ENCODE measurements at places on chromosomes 2 and 18.

- DNase-seq, result no peak
- H3K36me3 ChIP-seq, result peaks cover 4% of the 10 kb centered on the region
- peak overlapping the region; percentile 56 for H3K4me3 ChIP-seq
- H3K27ac ChIP-seq, result peak overlapping the region; percentile 94
- H3K4me1 ChIP-seq, result peaks cover 71% of the 10 kb centered on the region
Observed at GRCh38 chr2:236548179-236548921, 21.3 kb upstream of the ACKR3 start.

- H3K27me3 ChIP-seq, result no peaks in the 10 kb centered on the region
- H3K27ac ChIP-seq, result no peak overlapping the region
- peaks cover 25% of the 10 kb centered on the region for H3K4me1 ChIP-seq
- DNase-seq, result no peak
- peaks cover 9% of the 10 kb centered on the region for H3K36me3 ChIP-seq
Observed at GRCh38 chr2:11279398-11279797, 65.0 kb downstream of the ROCK2 start.

DNA sequence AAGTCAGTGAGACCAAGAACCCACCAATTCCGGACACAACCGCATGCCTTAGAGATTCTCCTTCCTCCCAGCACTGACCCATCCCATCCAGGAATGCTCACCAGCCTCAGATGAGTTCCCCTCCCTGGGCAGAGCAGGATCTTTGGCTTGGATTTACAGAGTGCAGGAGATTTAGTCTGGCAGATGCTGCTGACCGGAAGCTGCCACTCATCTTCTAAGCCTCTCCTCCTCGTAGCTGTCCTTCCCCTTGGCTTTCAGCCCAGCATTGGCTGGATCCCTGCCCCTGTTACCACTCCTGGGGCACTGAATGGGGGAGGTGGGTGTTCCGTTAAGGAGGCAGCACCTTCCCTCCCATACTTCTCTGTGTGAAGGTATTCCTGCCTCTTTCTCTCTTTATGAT, 53.2 kb downstream of the VWA3B start:
- H3K27ac ChIP-seq, result no peak overlapping the region
- H3K4me3 ChIP-seq, result no peak overlapping the region
- H3K4me1 ChIP-seq, result no peaks in the 10 kb centered on the region
- H3K27me3 ChIP-seq, result peaks cover 20% of the 10 kb centered on the region
- no peak for DNase-seq

DNA sequence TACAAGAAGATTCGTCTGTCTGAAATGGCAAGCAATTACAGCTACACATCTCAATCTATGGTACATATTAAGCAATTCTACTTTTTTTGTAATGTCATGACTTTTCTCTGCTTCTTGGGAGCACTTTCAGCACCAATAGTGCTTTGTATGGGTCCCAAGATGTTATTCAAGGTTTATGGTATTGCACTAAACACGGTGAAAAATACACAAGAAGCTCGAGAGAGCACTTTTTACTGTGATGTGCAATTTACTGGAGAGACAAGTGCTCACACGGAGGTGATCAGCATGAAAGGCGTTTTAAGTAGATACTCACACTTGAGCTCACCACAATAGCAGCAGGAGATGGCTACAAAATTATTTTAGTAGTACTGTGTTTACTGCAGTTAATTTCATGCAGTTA, 783.6 kb downstream of the CBLN2 start:
- H3K27ac ChIP-seq, result no peak overlapping the region
- H3K36me3 ChIP-seq, result no peaks in the 10 kb centered on the region
- H3K4me1 ChIP-seq, result no peaks in the 10 kb centered on the region
- H3K4me3 ChIP-seq, result no peak overlapping the region

DNA sequence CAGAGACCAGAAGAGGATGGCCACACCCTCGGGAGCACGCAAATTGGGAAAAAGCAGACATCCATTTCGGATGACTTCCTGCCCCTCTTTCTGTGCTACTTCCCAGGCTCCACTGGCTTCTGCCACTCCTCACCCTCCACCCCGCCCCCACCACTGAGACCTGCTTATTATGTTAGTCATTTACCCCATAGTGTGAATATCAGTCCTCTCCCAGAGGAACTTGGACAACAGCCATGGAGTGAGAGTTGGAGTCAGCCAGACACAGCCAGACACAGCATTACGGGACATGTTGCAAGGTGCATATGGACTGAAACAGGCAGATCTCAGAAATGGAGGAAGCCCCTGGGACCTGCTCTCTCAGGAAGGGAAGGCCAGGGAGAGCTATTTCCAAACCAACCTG, 51.8 kb downstream of the CTIF start:
- H3K36me3 ChIP-seq, result no peaks in the 10 kb centered on the region
- no peak overlapping the region for H3K4me3 ChIP-seq
- no peak for DNase-seq
- H3K27ac ChIP-seq, result no peak overlapping the region
- H3K27me3 ChIP-seq, result peaks cover 9% of the 10 kb centered on the region
- H3K4me1 ChIP-seq, result peaks cover 9% of the 10 kb centered on the region

DNA sequence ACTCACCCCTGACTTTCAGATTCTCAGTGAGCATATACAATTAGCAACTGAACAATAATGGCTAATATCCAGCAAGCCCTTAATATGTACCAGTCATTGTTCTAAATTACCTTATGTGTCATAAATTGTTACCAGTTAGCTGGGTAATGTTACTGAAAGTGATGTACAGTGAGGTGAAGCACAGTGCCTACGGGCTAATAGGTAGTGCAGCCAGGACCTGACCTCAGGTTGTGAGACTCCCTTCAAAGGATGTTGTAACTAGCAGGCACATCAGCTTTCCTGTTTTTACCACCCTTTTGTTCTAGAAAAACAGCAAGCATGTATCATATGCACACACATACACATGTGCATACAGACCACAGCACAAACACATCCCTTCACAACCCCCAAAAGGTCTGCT, 258.3 kb downstream of the PHLPP1 start:
- no peak for DNase-seq
- H3K27me3 ChIP-seq, result no peaks in the 10 kb centered on the region

DNA sequence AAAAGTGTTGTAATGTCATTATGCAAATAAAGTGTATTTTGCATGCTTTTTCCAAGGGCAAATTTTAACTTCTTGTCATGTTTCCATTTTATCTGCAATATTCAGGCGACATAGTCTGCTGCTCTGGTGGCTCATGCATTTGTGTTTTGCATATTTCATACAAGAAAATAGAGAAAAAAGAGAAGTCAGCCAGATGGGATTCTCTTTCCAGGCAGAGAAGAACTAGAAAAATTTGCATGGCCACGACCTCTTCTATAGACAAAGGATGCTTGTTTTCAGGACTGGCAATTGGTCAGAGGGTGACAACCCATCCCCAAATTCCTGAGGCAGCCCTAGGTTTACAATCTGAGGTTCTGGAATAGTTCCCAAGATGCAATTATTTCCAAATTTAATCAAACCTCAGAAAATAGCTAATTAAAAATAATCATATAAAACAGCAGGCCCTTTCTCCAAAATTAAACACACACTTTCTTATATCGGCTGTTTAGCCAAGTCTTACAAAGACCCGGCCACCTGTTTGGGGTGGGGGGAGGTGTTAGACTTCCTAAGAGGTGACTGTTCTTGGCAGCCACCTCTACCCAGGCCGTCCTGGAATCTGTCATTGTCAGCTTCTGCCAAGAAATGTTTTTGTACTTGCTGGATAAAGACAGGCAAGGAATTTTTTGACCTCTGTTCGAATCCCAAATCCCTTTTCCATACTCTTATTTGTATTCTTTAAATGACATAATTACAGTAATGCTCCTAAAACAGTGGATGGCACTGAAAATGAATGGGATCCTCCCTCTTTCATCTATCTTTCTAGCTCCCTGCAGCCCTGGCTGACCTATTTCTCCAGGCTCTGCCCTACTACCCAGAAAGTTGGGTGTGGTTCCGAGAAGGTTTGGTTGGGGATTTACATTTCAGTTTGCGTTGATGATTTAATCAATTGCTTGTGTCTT, 20.8 kb upstream of the SOS1 start:
- H3K27ac ChIP-seq, result peak overlapping the region; percentile 99
- H3K27me3 ChIP-seq, result no peaks in the 10 kb centered on the region
- no peaks in the 10 kb centered on the region for H3K36me3 ChIP-seq
- peaks cover 43% of the 10 kb centered on the region for H3K4me1 ChIP-seq

- no peak for DNase-seq
- peaks cover 10% of the 10 kb centered on the region for H3K36me3 ChIP-seq
- H3K27ac ChIP-seq, result no peak overlapping the region
- peaks cover 29% of the 10 kb centered on the region for H3K4me1 ChIP-seq
- H3K4me3 ChIP-seq, result no peak overlapping the region
Observed at GRCh38 chr18:79423211-79424007, 27.7 kb downstream of the NFATC1 start.

DNA sequence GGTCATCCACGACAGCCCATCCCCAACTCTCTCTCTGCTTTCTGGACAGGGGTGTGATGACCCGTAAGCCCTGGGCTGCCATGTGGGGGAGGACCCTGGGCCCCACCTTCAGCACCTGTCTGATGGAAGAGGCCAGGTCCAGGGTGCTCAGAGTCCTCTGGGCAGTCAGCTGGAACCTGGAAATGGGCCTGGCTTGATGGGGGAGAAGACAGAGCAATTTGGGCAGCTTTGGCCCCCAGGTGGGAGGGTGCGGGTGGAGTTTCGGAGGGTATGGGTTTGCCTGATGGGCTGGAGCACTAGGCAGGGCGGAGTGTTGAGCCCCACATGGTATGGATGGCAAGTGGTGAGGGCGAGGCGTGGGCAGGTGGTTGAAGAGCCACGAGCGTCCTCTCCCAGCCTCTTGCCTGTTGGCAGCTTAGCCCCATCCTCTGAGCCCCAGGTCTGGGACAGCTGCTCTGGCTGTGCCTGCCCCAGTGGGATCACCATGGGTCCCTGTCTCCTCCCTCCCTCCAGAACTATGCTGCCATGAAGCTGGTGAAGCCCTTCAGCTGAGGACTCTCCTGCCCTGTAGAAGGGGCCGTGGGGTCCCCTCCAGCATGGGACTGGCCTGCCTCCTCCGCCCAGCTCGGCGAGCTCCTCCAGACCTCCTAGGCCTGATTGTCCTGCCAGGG, 232.7 kb downstream of the DYSF start:
- H3K4me1 ChIP-seq, result peaks cover 4% of the 10 kb centered on the region
- H3K4me3 ChIP-seq, result no peak overlapping the region
- no peak for DNase-seq
- H3K36me3 ChIP-seq, result no peaks in the 10 kb centered on the region
- H3K27ac ChIP-seq, result no peak overlapping the region

- no peaks in the 10 kb centered on the region for H3K36me3 ChIP-seq
- no peak for DNase-seq
- H3K4me3 ChIP-seq, result peak overlapping the region; percentile 41
- peaks cover 20% of the 10 kb centered on the region for H3K4me1 ChIP-seq
- peak overlapping the region; percentile 93 for H3K27ac ChIP-seq
Observed at GRCh38 chr2:28546242-28546641, 50.4 kb downstream of the PLB1 start.

GRCh38 chr2:179446476-179447141, 182.0 kb upstream of the SESTD1 start:
- no peaks in the 10 kb centered on the region for H3K4me1 ChIP-seq
- H3K36me3 ChIP-seq, result no peaks in the 10 kb centered on the region
- no peak for DNase-seq
- H3K4me3 ChIP-seq, result no peak overlapping the region
- H3K27ac ChIP-seq, result no peak overlapping the region

GRCh38 chr18:52963481-52963880, 623.5 kb downstream of the DCC start:
- no peaks in the 10 kb centered on the region for H3K36me3 ChIP-seq
- H3K4me3 ChIP-seq, result no peak overlapping the region
- no peaks in the 10 kb centered on the region for H3K4me1 ChIP-seq
- no peaks in the 10 kb centered on the region for H3K27me3 ChIP-seq

DNA sequence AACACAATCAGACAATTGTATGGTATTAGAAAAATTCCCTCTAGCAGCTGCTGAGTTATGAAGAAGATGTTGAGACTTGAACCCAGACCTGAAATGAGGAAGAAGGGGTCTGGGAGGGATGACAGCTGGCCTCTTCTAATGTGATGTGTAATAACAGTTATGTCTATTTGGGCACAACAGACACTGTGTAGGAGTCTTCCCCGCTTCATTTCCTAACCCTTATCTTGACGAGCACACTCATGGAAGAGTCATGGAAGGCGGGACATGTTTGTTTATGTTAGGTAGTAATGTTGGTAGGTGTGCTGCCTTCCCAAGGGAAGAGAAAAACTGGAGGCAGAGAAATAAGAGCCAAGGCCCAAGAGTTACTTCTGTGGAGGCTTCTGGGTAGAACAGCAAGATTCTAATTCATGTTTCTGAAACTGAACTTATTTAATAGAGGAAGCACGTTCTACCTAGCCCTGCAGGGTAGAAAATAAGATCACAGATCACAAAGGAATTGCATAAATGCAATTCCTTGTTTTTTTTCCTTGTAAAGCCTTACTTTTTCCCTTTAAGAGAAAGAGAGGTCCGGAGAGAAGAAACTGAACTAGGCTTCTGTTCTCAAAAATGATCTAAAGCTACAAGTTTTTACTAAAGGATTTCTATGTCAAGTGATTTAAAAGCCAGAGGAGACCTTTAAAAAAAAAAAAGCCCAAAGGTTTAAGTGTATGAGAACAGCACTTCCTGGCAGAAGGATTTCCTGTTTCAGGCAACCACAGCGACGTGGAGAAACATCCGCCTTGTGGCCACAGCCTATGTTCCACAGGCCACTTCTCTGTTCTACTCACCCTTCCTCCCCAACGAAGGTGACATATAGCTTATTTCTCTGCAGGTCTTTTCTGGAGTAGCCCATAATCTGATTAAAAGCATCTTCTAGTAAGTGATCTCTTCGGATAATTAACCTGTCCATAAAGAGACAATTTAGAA, 68.5 kb upstream of the STK17B start:
- H3K36me3 ChIP-seq, result no peaks in the 10 kb centered on the region
- H3K27ac ChIP-seq, result peak overlapping the region; percentile 98
- no peaks in the 10 kb centered on the region for H3K27me3 ChIP-seq
- DNase-seq, result peak; percentile 61
- H3K4me1 ChIP-seq, result peaks cover 50% of the 10 kb centered on the region
- H3K4me3 ChIP-seq, result peak overlapping the region; percentile 87

All from T-helper 17 cell (primary cell).